ENCODE measurements at places on chromosomes 2 and 18.

DNA sequence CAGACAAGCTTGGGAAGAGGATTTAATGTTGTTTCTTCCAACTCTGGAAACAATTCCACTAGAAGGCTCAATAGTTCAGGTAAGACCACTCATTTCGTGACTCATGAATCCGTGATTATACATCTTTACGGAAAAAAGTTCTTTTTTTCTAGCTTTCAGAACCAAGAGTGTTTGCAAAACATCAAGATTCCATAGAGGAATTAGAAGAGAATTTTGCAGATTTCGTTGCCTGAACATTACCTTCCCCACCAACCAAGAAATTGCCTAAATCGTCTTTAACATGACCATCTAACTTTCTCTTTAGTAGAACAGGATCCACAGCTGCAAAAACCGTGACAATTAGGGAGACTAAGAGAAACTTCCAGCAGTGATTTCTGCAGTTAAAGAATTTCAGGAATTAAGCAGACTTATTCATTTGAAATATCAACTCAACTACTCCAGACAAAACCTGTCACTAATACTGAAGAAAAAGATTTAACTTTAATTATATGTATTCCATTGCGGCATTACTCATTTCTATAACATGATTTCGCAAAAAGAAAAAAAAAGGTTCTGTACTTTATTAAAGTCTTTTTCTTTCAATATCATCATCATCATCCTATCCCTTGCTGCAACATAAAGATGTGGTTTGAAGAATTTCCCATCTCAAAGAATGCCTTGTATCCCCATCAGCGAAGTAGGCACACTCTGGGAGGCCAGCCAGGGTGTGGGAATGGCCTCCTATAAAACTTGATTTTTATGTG is 1.9 kb upstream of the NAB1 start:
- no peak overlapping the region for H3K4me3 ChIP-seq
- no peaks in the 10 kb centered on the region for H3K36me3 ChIP-seq
- H3K4me1 ChIP-seq, result no peaks in the 10 kb centered on the region

GRCh38 chr18:37270038-37270665 is 295.4 kb downstream of the CELF4 start:
- peak; percentile 88 for DNase-seq
- H3K36me3 ChIP-seq, result no peaks in the 10 kb centered on the region

- no peaks in the 10 kb centered on the region for H3K4me1 ChIP-seq
- H3K36me3 ChIP-seq, result no peaks in the 10 kb centered on the region
- DNase-seq, result no peak
- no peak overlapping the region for H3K27ac ChIP-seq
- H3K4me3 ChIP-seq, result no peak overlapping the region
- no peaks in the 10 kb centered on the region for H3K27me3 ChIP-seq
Measured at GRCh38 chr18:22734105-22734661, 198.9 kb upstream of the RBBP8 start.

DNA sequence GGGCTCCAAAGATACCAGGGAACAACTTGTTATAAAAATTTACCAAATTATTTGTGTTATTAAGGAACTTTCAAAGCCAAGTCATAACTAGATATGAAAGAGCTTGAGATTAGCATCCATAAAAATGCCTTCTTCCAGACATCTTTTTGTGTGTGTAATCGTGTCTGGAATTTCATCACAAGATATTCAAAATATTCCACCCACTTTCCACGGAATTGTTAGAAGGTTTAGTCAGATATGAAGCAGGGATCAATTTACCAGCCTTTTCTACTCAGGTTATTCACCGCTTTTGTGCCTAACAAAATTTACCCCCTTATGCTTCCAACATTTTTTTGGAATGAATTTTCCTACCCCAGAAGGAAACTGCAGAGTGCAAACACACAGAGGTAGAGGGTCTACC is 130.2 kb upstream of the ACVR2A start:
- no peaks in the 10 kb centered on the region for H3K27me3 ChIP-seq
- no peak for DNase-seq
- H3K4me3 ChIP-seq, result no peak overlapping the region

DNA sequence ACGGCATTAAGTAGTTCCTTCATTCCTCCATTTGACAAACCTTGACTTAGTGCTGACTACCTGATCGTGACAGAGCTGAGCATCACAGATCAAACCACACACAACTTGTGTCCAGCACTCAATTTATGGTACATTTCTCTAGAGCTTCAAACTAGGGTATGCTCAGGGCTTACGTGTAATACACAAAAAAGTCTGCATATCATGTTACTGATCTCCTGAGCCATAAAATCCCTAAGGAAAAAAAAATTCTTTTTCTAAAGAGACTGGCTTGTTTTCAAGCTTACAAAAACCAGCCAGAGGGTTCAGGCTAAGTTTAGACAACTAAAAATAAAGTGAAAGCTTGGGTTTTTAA is 88.0 kb upstream of the ALKAL2 start:
- H3K27me3 ChIP-seq, result no peaks in the 10 kb centered on the region
- H3K36me3 ChIP-seq, result no peaks in the 10 kb centered on the region
- no peak overlapping the region for H3K4me3 ChIP-seq
- no peak for DNase-seq
- H3K4me1 ChIP-seq, result no peaks in the 10 kb centered on the region

- no peak overlapping the region for H3K27ac ChIP-seq
- peak; percentile 85 for DNase-seq
- H3K27me3 ChIP-seq, result no peaks in the 10 kb centered on the region
- no peaks in the 10 kb centered on the region for H3K36me3 ChIP-seq
- H3K4me1 ChIP-seq, result no peaks in the 10 kb centered on the region
Measured at GRCh38 chr2:119659601-119660342, 19.2 kb upstream of the TMEM177 start.

DNA sequence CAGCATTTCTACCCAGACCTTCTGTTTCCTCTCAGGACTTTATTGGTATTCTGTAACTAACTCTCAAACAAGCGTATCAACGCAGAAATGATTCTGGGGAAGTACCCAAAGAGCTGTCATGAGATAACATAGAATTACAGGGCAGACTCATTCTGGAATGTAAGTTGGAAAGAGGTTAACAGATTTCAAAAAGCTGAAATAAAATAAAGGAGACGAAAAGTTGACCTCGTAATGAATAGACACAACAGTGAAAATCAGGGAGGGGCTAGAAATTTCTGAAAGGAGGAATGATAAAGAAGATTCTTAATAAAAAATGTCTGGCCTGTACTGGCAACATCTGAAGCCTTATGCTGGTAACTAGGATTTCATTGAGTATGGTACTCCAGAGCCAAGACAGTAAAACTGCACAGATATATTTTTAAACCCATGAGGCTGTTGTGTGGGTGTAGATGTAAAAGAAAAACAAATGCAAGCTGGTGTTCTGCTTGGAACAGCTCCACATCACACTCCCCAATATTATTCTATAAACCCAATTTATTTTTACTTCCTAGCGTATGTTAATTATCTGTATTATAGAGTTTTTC is 23.9 kb downstream of the RBMS1 start:
- DNase-seq, result no peak
- H3K4me3 ChIP-seq, result no peak overlapping the region
- H3K27me3 ChIP-seq, result no peaks in the 10 kb centered on the region
- H3K27ac ChIP-seq, result no peak overlapping the region
- peaks cover 4% of the 10 kb centered on the region for H3K4me1 ChIP-seq

DNA sequence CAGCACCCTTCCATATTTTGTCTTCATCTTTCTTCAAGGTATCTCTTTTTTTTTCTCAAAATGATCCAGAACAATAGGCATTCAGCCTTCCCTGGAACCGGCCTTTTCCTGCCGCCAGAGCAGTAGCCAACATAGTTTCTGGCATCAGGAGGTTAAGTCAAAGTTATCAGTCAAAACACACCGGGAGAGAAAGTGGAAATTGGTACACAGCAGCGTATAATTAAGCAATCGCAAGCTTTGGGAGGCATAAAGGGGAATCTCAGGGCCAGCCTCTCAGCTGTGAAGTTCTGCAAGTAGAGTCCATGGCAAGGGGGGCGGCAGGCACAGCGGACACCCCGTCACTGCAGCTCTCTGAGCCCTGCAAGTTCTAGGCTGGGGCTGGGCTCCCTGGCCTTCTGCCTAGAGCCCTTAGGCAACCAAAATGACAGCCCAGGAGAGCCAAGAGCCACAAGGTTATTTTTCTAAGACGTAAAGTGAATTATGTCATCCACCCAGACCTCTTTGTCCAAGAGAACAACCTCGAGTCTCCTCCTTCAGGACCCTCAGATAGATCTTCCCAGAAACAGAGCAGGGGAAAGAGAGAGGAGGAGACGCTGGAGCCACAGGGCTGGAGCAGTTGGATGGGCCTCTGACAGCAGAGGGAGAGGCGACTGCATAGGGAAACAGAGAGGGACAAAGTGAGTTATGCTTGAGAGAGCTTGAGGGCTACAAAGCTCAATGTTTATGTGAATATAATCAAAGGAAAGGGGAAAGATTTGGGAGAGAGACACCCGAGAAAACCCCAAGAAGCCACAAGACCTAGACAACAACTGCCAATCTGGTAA is 114.7 kb downstream of the BCL2L11 start:
- H3K36me3 ChIP-seq, result no peaks in the 10 kb centered on the region
- peak; percentile 35 for DNase-seq
- H3K27ac ChIP-seq, result no peak overlapping the region
- no peak overlapping the region for H3K4me3 ChIP-seq

DNA sequence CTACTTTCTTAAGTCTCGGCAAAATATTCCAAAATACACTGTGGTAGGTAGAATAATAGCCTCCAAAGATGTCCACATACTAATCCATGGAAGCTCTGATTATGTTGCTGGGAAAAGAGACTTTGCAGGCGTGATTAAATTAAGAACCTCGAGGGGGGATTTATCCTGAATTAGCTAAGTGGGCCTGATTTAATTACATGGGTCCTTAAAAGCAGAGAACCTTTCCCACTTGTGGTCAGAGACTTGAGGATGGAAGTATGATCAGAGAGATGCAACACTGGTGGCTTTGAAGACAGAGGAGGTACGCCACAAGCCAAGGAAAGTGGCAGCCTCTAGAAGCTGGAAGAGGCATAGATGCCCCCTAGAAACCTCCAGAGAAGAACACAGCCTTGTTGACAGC is 2.8 kb downstream of the DYM start:
- no peak overlapping the region for H3K4me3 ChIP-seq
- no peaks in the 10 kb centered on the region for H3K36me3 ChIP-seq
- peaks cover 6% of the 10 kb centered on the region for H3K27me3 ChIP-seq
- H3K27ac ChIP-seq, result no peak overlapping the region

- H3K27me3 ChIP-seq, result no peaks in the 10 kb centered on the region
- H3K36me3 ChIP-seq, result no peaks in the 10 kb centered on the region
- H3K4me1 ChIP-seq, result no peaks in the 10 kb centered on the region
- DNase-seq, result no peak
Measured at GRCh38 chr2:59314031-59314766, 1073.1 kb upstream of the FANCL start.

DNA sequence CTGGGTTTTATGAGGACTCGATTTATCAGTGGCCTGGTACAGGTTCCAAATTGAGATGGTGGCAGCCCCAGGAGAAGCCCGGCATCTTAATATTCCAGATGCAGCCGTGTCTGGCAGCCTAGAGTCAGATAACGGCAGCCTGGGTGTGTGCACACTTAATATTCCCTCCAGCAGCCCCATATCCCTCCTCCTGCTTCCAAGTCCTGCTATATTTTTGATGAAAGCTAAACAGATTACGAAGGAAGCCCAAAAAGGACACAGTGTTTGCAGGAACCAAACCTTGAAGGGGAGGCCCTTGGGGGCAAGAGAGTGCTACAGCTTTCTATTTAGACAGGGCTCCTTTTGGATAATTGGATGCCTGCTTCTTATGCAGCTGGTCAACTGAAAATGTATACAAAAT is 25.1 kb upstream of the ALK start:
- H3K4me3 ChIP-seq, result no peak overlapping the region
- no peak overlapping the region for H3K27ac ChIP-seq
- peaks cover 17% of the 10 kb centered on the region for H3K4me1 ChIP-seq
- no peak for DNase-seq
- no peaks in the 10 kb centered on the region for H3K36me3 ChIP-seq

- no peaks in the 10 kb centered on the region for H3K27me3 ChIP-seq
- no peaks in the 10 kb centered on the region for H3K4me1 ChIP-seq
- H3K4me3 ChIP-seq, result no peak overlapping the region
Measured at GRCh38 chr2:112690853-112691401, 29.9 kb upstream of the NT5DC4 start.

GRCh38 chr2:235960716-235961640 is 207.2 kb downstream of the GBX2 start:
- no peaks in the 10 kb centered on the region for H3K27me3 ChIP-seq
- H3K4me1 ChIP-seq, result no peaks in the 10 kb centered on the region
- H3K4me3 ChIP-seq, result no peak overlapping the region

GRCh38 chr2:204437815-204438756 is 107.2 kb upstream of the PARD3B start:
- H3K27ac ChIP-seq, result peak overlapping the region; percentile 54
- no peaks in the 10 kb centered on the region for H3K36me3 ChIP-seq
- H3K27me3 ChIP-seq, result no peaks in the 10 kb centered on the region
- no peak overlapping the region for H3K4me3 ChIP-seq
- no peaks in the 10 kb centered on the region for H3K4me1 ChIP-seq

GRCh38 chr2:121736140-121736461 is 574 bp downstream of the NIFK start:
- peaks cover 35% of the 10 kb centered on the region for H3K36me3 ChIP-seq
- no peaks in the 10 kb centered on the region for H3K27me3 ChIP-seq
- no peaks in the 10 kb centered on the region for H3K4me1 ChIP-seq
- H3K4me3 ChIP-seq, result peak overlapping the region; percentile 94
- DNase-seq, result no peak
- H3K27ac ChIP-seq, result no peak overlapping the region

DNA sequence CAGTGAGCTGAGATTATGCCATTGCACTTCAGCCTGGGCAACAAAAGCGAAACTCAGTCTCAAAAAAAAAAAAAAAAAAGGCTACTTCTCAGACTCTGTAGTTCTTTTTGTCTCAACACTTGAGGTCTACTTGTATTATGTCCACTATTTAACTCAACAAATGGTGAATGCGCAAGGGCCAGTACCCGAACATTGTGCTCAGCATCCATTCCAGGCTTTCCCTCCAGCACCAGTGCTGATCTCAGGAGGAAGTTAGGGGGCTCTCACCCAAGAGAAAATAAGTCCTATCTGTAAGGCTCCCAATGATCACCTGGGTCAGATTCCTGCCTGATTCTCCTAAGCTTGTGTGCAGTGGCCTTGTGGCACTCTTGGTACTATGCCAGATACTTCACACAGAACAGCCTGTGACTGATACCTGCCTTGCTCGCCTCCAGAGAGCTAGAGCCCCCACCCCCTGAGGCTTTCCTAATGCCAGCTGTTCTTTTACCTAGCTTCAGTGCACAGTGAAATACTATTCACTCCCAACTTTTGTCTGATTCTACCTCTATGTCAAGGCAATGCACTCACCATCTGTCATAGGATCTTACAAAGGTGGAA is 74.9 kb downstream of the INO80D start:
- H3K27me3 ChIP-seq, result no peaks in the 10 kb centered on the region
- H3K27ac ChIP-seq, result no peak overlapping the region
- DNase-seq, result no peak
- peaks cover 90% of the 10 kb centered on the region for H3K36me3 ChIP-seq
- H3K4me3 ChIP-seq, result no peak overlapping the region

All from endodermal cell (in vitro differentiated cells).